ENCODE measurements at places on chromosomes 1 and 21.
A peak's percentile ranks its signal among the peaks of the same experiment; 100 is the strongest.

DNA sequence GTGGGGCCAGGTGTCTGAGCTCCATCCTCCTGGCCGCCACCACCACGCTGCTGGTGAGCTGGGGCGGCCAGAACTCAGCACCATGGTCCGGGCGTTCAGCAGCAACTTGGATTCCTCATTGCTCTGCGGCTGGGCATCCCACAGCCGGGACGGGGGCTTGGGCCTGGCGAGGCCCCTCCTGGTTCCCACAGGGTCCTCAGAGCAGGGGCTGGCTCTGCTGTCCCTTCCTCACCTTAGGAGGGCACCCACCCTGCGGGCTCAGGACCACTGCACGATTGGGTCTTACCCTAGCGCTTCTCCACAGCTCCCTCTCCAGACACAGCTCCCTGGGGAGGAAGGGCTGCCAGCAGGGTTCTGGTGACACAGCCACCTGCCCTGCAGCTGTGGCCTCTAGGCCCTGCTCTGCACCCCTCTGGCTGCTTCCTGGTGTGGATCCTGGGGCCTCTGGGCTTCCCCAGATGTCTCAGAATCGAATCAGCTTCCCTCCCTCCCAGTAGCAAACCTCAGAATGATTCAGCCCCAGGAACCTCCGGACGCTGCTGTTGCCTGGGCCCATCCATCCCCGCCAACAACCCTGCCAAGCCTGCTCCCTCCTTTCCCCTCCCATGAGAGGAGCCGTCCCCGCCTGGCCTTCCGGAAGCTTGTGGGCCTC is 25.0 kb downstream of the CRYAA start:
- DNase-seq, result no peak

GRCh38 chr1:170164103-170164763 is 18.5 kb downstream of the NTMT2 start:
- DNase-seq, result no peak

- DNase-seq, result no peak
Observed at GRCh38 chr1:43632135-43632670, 17.7 kb upstream of the KDM4A start.

GRCh38 chr1:234170067-234170466 is 203.2 kb upstream of the COA6 start:
- no peak for DNase-seq

GRCh38 chr21:14918527-14918926 is 146.3 kb downstream of the NRIP1 start:
- DNase-seq, result no peak

- DNase-seq, result no peak
Observed at GRCh38 chr1:37987679-37988078, 2.1 kb downstream of the SF3A3 start.

DNA sequence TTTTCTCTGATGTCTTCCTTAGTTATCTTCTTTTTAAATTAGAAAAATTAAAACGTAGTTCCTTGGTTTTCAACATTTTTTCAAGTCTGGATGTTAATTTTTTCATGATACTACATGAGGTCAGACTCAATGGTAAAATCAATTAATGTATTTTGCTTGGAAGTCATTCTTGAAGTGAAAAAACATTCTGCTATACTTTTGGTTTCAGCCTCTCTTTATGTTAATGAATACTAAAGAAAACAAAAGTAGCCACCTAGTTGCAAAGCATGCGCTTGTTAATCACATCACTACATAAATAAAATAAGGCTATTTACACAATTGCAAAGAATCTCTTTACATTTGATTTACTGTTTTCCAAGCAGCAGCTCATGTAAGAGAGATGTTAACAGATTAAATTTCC is 170.4 kb downstream of the LIPI start:
- DNase-seq, result no peak

DNA sequence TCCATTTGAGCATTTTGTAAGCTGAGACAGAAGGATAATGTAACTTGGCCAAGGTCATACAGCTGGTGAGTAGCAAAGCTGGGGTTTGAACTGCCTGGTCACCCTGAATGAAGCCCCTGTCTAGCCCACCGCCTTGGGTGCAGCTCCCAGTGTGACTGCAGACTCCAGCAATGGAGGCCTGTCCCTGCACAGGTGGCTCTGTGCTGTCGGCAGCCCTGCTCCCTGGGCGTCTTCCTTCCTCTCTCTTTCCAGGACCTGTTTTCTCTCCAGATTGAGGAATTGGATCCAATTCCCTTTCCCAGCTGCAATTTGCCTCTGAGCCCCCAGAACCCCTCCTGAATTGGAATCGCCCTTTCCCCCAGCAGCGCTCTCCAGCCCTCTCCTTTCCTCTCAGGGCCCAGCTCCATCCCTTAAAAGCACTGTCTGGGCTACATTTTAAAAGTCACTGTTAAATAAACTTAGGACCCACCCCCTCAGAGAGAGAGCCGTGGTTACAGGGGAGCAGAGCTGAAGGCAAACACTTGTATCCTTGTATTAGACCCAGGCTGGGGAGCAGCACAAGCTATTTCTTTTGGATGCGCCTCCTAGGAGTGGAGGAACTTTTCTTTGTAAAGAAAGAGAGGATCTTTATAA is 161.4 kb upstream of the LMO4 start:
- no peak for DNase-seq

GRCh38 chr1:153959454-153959853 is 1.0 kb upstream of the CRTC2 start:
- DNase-seq, result no peak

- DNase-seq, result no peak
Observed at GRCh38 chr21:25283720-25284119, 323.6 kb downstream of the MRPL39 start.

- DNase-seq, result no peak
Observed at GRCh38 chr1:29744684-29745490, 508.6 kb downstream of the PTPRU start.

DNA sequence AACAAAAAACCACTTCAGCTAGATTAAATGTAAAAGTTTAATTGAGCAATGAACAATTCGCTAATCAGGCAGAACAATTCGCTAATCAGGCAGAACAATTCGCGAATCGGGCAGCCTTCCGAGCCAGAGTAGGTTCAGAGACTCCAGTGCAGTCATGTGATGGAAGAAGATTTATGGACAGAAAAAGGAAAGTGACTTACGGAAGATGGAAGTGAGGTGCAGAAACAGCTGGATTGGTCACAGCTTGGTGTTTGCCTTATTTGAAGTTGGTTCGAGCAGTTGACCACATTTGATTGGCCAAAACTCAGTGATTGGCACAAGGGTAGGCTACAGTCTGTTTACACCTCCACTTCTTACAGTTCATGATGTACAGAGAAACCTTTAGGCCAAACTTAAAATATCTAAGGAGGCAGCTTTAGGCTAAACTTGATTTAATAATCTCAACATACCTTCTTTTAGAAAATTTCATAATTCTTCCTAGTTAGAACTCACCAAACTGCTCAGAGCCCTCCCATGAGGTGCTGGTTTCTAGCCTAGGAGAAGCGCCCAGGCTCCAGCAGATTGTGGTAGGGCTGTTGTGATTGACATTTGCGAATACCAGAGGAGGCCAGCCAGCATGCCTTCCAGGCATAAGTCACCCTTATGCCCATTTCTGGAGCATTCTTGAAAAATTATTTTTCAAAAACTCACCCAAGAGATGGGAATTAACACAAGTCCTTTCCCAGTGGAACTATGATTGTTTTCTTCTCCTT is 22.8 kb upstream of the KCNC4 start:
- no peak for DNase-seq

- DNase-seq, result no peak
Observed at GRCh38 chr1:30919025-30919881, 10.7 kb upstream of the SDC3 start.

DNA sequence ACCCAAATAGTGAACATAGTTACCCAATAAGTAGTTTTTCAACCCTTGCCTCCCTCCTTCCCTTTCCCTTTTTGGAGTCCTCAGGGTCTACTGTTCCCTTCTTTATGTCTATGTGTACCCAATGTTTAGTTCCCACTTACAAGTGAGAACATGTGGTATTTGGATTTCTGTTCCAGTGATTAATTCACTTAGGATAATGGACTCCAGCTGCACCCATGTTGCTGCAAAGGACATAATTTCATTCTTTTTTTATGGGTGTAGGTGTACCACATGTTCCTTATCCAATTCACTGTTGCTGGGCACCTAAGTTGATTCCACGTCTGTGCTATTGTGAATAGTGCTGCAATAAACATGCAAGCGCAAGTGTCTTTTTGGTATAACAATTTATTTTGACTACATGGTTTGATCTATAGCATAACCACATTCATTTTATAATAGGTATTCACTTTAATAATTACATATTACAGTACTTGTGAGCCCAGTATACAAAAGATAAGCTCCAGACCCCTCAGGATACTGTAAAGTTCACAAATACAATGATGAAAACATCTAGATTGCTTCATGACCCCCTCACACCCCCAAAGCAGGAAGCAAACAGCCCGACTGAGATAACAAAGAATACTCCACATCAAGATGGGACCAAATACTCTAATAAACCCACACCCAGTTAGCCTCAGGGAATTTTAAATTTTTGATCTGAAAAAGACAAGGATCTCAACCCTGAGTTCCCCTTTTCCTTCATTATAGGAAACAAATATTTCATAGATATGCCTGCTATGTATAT is 45.3 kb downstream of the PUM1 start:
- no peak for DNase-seq

DNA sequence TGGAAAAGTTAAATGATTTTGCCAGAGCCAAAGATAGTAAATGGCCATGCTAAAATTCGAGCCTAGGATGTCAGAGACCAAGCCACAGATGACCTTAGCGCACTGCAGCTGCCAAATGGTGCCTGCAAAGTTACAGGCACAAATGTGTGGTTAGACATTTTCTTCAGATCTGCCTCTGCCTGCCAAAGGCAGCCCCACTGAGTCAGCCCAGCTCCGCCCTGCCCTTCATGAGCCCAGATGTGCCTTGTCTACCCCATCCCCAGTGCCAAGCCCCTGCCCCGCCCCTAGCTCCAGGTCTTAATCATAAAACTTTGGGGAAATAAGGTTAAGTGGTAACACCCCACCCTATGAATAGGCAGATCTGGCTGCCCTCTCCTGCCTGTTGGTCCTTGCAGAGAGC is 105.9 kb downstream of the DTL start:
- no peak for DNase-seq

GRCh38 chr1:216824511-216824910 is 101.3 kb upstream of the ESRRG start:
- no peak for DNase-seq

DNA sequence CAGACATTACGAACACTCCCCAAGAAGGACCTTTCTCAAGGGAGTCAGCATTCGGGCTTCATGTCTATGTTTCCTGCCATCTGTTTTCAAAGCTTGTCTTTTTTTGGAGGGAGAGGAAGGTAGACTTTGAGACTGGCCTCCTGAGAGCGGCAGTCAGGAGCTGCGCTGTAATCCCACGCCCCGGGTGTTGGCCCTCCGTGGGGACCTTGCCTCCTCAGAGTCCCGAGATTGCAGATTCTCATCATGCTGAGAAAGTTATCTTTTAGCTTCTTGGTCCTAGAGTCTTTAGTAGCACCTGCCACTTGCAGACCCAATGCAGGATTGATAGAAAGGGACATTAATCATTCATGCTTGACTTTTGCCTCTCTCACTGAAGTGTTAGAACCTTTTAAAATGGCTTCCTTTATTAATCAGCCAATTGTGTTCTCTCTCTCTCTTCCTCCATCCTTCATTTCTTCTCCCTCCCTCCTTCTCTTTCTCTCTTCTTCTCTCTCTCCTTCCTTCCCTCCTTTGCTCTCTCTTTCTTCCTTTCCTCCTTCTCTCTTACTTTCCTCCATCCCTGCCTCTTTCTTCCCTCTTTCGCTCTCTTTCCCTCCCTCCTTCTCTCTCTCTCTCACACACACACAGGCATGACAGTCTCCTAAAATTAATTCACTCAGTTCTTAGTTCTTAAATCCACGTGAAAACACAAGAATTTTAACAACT is 25.2 kb upstream of the GNPAT start:
- no peak for DNase-seq

DNA sequence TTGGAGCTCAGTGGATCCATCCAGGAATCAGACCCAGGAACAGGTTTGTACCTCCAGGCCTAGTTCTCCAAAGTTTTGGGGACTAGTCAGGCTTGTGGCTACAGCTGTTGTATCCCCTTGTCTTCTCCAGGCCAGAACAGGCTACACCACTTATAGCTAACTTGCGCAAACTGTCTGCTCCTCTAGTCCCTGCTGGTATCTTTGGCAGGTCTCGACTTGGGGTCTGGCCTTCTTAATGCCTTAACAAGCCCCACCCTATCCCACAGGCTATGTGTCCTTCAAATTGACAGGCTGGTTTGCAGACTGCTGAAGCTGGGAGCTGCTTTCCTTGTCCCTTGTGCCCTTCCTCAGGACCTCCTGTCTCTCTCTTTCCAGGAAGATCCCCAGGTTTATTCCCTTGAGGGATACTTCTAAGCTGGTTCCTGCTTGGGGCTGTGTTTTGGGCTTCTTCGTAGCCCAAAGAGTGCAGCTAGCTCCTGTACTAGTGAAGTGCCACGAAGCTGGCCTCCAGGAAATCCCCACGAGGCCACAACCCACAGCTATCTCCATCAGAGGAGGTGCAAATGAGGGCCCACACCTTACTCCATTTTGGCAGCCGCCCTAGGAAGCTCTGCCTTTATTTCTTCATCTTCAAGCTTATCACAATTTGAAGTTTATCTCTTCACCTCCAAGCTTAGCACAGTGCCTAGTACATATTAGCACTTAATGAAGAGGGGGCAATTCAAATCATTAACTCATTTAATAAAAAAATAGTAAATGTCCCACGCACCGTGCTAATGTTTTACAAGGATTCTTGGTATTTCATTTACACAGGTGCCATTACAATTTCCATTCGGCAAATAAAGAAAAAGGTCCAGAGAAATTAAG is 683 bp upstream of the DMAP1 start:
- peak; percentile 14 for DNase-seq

GRCh38 chr1:1510912-1511532 is 940 bp upstream of the ATAD3A start:
- no peak for DNase-seq

GRCh38 chr1:80933346-80933745 is 867.4 kb upstream of the ADGRL2 start:
- DNase-seq, result no peak

- DNase-seq, result no peak
Observed at GRCh38 chr1:53792806-53793205, 45.3 kb downstream of the NDC1 start.

DNA sequence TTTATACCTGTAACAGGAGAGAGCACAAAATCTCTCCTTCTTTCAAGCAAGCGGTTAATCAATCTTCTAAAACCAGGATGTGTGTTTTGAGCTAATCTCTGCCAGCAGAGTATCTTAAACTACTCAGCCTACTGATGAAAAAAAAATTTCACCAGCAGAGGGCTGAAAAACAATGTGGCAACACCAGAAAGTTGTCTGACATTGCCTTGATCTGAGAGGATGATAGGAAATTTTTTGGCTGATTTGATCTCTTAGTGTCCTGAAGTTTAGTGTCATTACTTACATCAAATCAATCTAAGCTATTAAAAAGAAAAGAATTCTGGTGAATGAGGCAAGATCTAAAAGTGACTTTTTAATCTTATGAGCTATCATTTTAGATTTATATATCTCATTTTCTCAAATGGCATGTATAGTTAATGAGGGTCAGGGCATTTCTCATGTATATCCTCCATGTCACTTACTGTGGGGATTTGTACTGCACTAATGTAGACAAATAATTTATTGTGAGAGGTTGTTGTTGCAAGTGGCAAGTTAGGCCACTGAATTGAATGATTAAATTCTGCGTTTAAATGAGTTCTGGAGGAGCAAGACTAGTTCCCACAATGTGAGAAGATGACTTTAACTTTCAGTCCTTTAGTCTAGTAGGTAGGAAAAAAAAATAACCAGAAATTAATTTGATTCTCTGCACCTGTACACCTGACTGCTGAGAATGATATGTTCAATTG is 10.9 kb downstream of the ADAMTS1 start:
- no peak for DNase-seq

All from stimulated activated CD4-positive, alpha-beta T cell treated with anti-CD3 and anti-CD28 coated beads, Interleukin-1b, Interleukin-23, amount 100 ng/mL, for 24 hours (primary cell).